NCI-H1417 treated with DMSO at 0.1 percent for 48 hours (cell line): ENCODE measurements at places on chromosomes 6 and 20.
A peak's percentile ranks its signal among the peaks of the same experiment; 100 is the strongest.

DNA sequence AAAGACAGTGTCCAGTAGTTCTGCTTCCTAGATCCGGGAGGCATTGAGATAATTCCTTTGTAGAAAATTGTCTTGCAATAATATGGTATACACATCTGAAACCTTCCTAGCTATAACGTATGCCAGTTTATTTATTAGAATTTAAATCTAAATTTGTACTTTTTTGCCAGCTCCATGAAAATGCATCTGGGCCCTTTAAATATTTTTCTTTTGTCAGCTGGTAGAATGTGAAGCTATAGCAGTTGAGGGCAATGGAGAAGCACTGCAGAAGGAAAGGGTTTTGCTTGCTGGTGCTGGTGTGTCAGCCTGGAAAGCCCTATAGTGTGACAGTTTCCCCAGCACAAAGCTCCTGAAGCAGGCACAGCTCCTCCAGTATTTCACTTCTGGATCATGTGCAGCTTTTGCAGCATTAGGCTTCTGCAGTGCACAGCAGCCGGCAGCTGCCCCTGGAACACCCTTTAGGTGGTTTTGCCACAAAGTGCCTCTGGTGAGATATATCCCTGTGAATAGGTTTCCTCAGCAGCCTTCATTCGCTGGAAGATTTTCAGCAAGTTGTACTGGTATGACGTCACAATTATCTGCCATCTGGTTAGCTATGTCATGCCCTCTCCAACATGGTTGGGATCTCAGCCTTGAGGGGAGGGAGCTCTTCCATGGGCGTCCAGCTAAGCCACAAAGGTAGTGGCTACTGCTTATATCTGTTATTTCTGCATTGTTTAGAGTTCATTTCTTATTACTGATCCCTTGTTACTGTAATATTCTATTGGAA lies 40.0 kb upstream of the L3MBTL3 start:
- no peak for DNase-seq

GRCh38 chr6:8200255-8200654 lies 97.9 kb upstream of the EEF1E1 start:
- no peak for DNase-seq

DNA sequence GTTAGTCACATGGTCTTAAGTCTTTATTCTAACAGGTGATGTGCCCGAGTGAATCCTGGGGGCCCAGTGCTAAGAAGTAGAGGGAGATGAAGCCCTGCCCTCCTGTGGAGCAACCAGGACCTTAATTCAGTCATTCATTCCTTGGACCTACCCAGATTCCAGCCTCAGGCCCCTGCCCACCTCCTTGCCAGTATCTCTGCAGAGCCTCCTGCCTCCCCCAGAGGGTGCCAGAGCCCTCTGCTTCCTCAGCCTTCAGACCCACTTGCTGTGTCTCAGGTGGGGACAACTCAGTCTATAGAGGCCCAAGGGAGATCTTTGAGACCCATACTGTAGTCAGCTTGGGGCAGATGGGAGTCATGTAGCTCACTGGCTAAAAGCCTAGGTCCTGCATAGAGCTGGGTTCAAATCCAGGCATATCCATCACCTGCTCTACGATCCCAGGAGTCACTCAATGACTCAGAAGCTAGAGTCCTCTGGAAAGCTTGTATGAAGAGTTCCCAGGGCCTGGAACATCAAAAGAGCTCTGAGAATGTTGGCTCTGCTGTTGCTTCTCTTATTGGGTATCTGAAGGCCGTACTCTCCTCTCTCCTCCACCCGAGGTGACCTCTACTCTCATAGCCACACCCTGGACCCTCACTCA lies 3.9 kb upstream of the SIGLEC1 start:
- no peak for DNase-seq

- DNase-seq = no peak
Measured at GRCh38 chr20:3815703-3816315, 4.5 kb upstream of the AP5S1 start.

DNA sequence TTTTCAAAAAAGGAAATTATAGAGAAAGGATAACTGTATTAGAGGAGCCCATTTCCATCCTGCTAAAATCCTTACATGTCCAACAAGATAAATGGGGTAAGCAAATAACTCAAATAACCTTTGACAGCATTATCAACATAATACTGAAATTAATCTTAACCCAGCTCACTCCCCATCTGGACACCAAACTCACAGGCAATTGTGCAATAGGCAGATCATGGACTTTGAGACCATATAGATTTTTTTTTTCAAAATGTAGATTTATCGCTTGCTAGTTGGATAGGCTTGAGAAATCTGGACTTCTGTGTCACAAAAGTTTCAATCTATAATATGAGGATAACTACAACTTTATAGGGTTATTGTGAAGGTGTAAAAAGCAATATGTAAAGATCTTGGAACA lies 134.4 kb upstream of the ASCC3 start:
- DNase-seq = no peak

- DNase-seq = no peak
Measured at GRCh38 chr6:114142258-114142657, 171.3 kb upstream of the HDAC2 start.

GRCh38 chr6:40477246-40478126 lies 109.7 kb downstream of the LRFN2 start:
- DNase-seq = peak; percentile 7

- no peak for DNase-seq
Measured at GRCh38 chr6:144753023-144753705, 468.0 kb downstream of the UTRN start.

GRCh38 chr6:20955131-20955530 lies 420.9 kb downstream of the CDKAL1 start:
- DNase-seq = no peak

DNA sequence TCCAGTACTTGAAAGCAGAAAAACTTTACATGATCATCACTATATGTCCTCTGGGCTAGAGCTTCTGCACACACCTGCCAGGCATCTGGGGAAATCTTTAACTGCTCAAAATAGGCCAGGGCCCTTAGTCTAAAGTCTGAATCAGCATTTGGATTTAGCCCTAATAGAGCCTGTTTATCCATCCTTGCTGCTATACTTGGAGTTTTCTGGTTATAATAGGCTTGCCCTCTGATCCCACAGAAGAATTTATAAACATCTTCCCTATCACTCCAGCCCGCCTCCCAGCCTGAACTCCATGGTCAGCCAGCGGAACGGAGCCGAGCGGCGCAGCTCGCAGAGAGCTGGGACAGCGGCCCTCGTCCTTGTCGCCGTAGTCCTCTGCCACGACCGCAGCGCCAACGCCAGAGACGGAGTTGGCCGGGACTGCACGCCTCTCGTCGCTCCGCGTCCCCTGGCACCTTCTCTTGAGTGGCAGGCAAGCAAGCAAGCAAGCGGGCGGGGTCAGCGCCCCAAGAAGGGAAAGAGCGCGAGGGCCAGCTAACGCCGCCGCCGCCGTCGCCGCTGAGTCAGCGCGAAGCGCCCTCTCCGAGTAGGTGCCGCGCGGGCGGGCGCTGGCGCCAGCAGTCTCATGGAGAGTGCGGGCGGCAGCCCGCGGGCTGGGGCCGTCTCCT lies 25.4 kb upstream of the ASIP start:
- DNase-seq = peak; percentile 52

DNA sequence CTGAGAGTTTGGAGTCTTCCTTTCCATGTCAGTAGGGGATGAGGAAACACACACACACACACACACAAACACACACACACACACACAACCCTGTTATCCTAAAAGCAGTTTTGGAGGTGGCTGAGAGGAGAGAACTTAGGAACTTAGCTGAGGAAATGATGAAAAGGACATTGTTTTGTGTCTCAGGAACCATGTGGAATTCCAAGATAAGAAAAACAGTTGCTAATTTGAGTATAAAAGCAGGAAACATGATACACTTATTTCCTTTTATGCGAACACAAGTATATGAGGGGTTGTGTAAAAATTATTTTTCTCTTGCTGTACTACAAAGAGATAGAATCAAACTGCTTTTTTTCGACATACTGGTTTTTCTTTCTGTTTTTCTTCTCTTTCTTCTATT lies at the start of gene MYCT1:
TSS of gene MYCT1 (plus strand) at position 264 of the 400 bp plus-strand sequence. CDS start at position 270, 6 bp downstream.
- no peak for DNase-seq

GRCh38 chr20:34328928-34329677 lies 25.9 kb upstream of the AHCY start:
- no peak for DNase-seq

- DNase-seq = no peak
Measured at GRCh38 chr20:20606881-20607280, 105.6 kb downstream of the RALGAPA2 start.

GRCh38 chr6:14211562-14211942 lies 94.0 kb downstream of the CD83 start:
- DNase-seq = no peak

GRCh38 chr6:118467181-118467580 lies 80.9 kb upstream of the PLN start:
- no peak for DNase-seq

DNA sequence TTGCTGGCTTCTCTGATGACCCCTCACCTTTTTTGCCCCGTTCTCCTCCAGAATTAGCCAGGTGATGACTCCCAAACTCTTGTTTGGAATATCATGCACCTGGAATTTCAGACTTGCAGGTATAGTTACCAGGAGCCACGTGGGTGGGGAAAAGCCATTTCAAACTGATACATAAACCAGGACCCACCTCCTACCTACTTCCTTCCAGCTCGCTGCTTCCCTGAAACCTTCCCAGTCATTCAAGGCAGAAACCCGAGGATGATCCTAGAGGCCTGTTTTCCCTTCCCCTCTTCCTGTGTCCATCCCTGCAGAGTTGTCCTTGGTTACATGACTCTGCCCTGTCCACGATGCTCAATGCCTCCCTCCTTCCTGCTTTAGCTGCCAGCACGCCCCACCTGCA lies 101.9 kb downstream of the MTHFD1L start:
- DNase-seq = no peak

- no peak for DNase-seq
Measured at GRCh38 chr20:16530201-16530681, 43.0 kb downstream of the KIF16B start.

- DNase-seq = no peak
Measured at GRCh38 chr20:34302312-34302722, 838 bp downstream of the AHCY start.

DNA sequence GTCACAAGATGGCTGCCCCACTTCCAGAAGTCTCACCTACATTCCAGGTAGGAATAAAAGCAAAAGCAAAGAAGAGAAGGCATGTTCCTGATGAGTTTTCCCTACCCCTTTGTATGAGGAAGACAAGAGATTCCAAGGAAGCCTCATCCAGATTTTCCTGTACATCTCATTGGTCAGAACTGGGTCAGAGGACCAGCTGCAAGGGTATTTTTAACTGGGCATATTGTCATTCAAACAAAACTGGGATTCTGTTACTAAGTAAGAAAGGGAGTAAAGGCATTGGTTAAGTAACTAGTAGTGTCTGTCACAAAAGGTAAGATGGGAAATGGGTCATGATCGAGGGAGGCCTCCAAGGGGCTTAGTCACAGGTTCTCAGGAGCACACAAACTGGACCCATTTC lies 28.2 kb upstream of the RIMS4 start:
- DNase-seq = no peak

- no peak for DNase-seq
Measured at GRCh38 chr20:2178318-2179232, 76.9 kb downstream of the STK35 start.

DNA sequence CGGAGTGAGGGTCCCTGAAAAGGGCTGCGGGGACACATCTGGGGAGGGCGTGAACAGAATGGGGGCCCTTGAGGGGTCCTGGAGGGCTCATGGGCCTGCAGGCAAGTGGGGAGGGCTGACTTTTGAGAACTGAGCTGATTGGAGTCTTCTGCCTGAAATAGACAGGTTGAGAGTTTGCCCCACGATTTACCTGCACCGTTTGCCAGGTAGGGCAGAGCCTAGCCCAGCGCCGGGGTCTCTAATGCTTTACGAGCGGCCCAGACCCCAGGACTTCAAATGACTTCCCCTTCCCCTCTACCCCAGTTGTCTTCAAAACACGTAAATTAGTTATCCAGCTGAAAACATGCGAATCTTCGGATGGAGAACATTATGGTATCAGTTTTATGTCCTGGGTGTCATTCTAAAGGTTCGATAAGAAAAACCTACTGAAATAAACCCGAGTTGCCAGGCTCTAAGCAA lies 1.3 kb downstream of the PLCB1 start:
- DNase-seq = no peak

DNA sequence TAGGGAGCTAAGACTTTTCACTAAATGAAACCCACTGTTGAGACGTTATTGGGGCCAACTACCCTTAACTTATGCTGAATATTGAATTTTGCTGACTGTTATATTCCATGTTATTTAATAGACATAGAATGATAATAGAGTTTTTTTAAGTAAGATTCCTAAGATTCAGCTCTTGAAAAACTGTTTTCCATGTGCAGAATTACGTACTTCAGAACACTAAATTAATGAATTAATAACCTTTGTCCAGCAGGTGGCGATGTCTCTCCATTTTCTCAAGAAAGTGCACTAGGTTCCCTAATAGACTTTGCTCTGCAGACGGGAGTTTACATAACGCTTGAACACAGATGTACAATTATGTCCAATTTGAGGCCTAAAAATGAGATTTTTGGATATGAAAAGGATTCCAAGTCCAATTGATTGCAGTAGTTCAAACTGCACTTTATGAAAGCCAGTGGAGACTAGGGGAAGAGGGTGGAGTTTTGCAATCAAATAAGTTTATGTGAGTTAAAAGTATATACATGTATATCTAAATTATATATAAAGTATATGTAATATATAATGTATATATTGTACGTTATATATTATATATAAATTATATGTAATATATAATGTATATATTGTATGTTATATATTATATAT lies 282.1 kb downstream of the UST start:
- peak; percentile 79 for DNase-seq

- DNase-seq = no peak
Measured at GRCh38 chr6:156771047-156771446, 6.1 kb upstream of the ARID1B start.

GRCh38 chr20:4332121-4332860 lies 316.9 kb upstream of the RNF24 start:
- no peak for DNase-seq

- DNase-seq = no peak
Measured at GRCh38 chr6:96520171-96521115, 1.2 kb upstream of the UFL1 start.

DNA sequence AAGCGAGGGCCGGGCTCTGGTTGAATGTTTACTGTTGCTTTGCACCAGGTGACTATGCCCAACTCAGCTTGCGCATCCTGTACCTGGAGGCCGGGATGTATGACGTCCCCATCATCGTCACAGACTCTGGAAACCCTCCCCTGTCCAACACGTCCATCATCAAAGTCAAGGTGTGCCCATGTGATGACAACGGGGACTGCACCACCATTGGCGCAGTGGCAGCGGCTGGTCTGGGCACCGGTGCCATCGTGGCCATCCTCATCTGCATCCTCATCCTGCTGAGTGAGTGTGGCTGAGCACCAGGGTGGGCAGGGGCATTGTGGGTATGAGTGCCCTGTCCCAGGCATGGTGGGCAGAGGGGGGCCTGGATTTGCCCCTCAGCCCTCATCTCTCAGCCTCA lies 136.1 kb downstream of the TAF4 start:
- no peak for DNase-seq

GRCh38 chr6:35055891-35056290 lies 85.2 kb downstream of the TCP11 start:
- DNase-seq = no peak

- DNase-seq = no peak
Measured at GRCh38 chr6:79301290-79301689, 66.8 kb upstream of the HMGN3 start.

- DNase-seq = no peak
Measured at GRCh38 chr6:143970456-143971218, 37.4 kb downstream of the PLAGL1 start.
